ENCODE measurements at places on chromosomes 2 and 18.
A peak's percentile ranks its signal among the peaks of the same experiment; 100 is the strongest.

DNA sequence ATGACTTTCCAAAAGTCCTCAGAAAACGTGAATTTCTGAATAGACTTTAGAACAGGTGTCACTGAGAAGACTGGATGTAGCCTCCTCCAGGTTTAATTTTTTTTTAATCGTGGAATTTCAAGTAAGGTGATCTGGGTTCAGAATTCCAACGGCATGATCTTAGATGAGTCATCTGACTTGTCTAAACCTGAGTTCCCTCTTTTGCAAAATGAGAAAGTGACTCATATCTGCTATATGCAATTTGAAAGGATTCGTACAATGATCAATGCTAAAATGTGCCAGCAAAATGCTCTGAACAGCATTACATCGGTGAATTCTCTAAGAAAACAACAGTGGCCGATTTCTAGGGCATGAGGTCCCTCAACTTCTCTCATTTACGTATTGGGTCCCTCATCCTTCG lies 69.1 kb upstream of the ZNF516 start:
- no peak for DNase-seq

- DNase-seq, result no peak
Observed at GRCh38 chr2:114468343-114468742, 25.9 kb downstream of the DPP10 start.

- no peak for DNase-seq
Observed at GRCh38 chr18:33584548-33585430, 6.8 kb downstream of the ASXL3 start.

DNA sequence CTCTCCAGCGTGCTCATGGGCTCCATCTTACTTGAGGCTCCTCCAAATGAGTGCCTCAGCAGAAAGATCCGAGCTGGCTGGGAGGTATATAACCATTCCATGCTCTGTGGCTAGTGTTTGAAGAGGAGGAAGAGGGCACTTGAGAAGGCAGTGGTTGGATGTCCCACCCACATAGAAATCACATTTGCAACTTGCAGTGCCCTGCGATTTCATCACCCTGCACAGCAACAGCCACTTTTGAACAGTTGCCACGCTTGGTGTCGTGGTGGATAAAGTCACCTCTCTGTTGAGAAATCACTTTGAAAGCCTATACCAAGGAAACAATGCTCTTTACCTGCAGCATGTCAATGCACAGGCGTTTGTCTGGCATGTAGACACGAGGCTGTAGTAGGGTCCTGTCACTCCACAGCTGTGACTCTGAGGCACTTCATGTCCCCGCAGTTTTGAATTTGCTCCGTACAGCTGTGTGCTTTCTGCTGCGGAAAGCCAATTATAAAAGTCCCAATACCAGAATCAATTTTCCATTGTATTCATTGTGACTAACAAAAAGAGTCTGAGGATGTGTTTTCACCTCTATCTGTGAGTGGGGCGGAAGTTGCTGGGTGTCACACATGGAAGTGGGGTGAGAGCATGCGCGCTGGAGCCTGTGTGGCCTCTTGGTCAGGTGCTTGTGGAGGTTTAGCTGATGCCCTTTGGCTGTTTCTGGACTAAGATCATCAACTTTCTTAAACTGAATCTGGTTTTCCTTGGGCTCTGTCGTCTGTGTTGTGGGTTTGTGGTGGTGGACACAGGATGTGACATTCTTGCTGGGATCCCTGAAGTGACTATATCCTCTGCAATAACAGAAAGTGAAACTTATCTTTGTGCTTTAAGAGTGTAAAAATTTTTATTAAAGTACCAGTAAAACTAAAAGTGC lies 2.8 kb downstream of the CNDP2 start:
- peak; percentile 66 for DNase-seq

- DNase-seq, result no peak
Observed at GRCh38 chr2:12819721-12820120, 103.0 kb downstream of the TRIB2 start.

DNA sequence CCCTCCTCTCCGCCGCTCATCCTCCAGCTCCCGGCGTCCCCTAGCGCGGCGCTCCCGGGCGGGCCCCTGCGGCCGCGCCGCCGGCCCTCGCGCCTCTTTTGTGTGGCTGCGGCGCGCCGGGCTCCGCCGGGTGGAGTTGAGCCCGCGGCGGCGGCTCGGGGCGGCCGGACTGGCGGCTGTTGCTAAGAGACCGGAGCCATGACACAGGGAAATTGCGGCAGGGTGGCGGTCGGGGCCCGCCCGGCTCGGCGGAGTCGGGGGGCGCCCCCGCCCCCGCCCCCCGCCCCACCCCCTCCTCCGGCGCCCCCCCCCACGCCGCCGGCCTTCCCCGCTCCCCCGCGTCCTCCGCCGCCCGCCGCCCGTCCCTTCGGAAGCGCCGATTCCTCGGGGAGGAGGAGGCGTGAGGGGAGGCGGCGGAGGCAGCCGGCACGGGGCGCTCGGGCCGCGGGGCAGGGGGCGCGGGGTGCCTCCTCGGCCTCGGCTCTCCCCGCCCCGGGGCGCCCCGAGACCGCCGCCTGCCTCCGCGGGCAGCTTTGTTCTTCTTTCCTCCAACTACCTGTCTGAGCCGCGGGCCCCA lies at the start of gene TMEM200C:
Gene TMEM200C, minus strand, starts transcription at position 224 of the 577 bp plus-strand sequence. CDS start 3,459 bp downstream, outside the sequence.
- DNase-seq, result no peak

DNA sequence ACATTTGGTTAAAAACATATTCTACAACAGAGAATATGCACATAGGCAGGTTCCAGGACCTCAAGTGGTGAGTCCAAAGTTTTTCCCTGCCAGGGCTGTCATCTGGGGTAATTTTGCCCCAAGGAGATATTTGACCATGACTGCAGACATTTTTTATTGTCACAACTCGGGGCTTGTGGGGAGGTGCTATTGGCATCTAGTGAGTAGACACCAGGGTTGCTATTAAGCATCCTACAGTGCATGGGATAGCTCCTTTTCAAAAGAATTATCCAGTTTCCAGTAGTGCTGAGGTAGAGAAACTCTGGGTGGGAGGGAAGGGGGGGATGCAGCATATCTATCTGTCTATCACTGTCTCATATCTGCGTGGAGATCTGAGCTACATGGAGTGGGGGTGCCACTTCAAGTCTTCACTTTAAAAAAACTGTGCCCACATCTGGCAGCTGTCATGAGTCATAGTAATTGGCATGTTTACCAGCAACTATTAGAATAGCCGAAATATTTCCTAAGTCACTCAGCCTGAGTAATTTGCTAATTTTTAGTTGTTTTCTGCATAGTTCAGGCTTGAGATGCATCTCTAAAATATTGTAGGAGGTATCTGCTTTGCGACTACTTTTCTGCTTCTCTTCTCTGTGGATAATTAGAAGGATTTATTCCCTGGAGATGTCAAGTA lies 254.0 kb upstream of the RBMS1 start:
- DNase-seq, result no peak

- no peak for DNase-seq
Observed at GRCh38 chr2:190911813-190912212, 31.2 kb downstream of the GLS start.

- no peak for DNase-seq
Observed at GRCh38 chr2:234444893-234445292, 52.0 kb downstream of the ARL4C start.

GRCh38 chr2:199261239-199261638 lies 196.5 kb downstream of the SATB2 start:
- no peak for DNase-seq

GRCh38 chr2:143001501-143001900 lies 124.0 kb downstream of the KYNU start:
- no peak for DNase-seq

GRCh38 chr2:152348388-152348787 lies 13.4 kb downstream of the FMNL2 start:
- DNase-seq, result no peak

DNA sequence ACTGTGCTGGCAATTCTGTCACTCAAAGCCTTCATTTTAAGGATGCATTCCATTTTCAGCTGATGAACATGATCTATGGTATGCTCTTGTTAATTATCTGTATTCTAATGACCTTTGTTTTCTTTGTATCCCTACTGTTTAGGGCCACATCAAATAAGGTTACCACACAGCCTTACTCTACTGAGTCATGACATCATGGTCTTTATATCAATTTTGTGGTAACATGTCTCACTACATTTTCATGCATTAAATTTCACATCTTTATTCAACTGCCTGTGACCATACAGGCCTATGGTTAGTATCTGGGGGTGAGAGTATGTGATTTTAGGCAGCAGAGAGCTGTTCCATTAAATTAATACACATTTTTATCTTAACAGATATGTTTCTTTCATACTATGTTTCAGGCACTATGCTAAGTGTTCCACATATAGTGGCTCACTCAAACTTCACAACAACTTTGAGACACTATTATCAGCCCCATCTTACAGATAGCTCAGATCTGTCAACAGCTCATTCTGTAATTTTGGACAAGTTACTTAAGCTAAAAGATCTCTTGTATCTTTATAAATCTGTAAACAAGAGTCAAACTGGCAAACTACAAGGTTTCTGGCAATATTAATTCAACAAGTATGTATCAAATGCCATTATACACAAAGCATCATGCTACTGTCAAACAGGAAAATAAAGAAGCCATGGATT lies 18.0 kb downstream of the LRPPRC start:
- DNase-seq, result no peak

GRCh38 chr2:223219872-223220657 lies 168.1 kb downstream of the KCNE4 start:
- no peak for DNase-seq

DNA sequence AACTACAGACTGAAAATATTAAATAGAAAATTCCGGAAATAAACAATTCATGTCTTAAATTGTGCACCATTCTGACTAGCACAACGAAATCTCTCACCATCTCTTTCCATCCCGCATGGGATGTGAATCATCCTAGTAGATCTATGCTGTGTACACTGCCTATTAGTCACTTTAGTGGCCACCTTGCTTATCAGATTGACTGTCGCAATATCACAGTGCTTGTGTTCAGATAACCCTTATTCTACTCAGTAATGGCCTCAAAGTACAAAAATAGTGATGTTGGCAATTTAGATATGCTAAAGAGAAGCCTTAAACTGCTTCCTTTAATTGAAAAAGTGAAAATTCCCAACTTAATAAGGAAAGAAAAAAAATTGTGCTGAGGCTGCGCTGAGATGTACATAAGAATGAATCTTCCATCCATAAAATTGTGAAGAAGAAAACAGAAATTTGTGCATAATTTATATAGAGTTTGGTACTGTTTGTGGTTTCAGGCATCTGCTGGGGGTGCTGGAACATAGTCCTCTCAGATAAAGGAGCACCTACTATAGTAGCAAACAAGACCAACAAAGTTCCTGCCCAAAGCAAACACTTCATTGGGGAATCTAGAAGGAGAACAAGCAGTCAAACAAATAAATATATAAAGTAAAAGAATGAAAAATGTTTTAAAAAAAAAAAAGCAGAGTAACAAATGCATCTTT lies 12.0 kb downstream of the PSMD1 start:
- DNase-seq, result no peak

DNA sequence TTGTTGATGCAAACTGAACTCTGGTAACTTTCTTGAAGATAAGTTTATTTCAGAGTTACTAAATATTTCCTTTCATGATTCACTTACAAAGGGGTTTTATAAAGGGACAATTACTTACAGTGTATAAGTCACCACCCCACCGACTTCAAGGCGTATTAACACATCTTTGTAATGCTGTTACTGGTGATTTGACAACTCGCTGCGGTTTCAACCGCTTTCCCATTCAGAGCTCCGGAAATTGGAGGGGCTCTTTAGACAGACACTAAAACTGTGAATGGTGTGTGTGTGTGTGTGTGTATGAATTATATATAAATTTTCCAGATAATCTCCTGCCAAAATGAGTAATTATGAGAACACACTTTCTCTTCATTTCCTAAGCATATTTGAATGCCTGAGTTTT lies 4.9 kb downstream of the TM4SF20 start:
- peak; percentile 11 for DNase-seq

GRCh38 chr2:146544701-146545100 lies 1300.1 kb upstream of the ACVR2A start:
- no peak for DNase-seq

GRCh38 chr2:100699131-100699530 lies 120.8 kb upstream of the NPAS2 start:
- no peak for DNase-seq

DNA sequence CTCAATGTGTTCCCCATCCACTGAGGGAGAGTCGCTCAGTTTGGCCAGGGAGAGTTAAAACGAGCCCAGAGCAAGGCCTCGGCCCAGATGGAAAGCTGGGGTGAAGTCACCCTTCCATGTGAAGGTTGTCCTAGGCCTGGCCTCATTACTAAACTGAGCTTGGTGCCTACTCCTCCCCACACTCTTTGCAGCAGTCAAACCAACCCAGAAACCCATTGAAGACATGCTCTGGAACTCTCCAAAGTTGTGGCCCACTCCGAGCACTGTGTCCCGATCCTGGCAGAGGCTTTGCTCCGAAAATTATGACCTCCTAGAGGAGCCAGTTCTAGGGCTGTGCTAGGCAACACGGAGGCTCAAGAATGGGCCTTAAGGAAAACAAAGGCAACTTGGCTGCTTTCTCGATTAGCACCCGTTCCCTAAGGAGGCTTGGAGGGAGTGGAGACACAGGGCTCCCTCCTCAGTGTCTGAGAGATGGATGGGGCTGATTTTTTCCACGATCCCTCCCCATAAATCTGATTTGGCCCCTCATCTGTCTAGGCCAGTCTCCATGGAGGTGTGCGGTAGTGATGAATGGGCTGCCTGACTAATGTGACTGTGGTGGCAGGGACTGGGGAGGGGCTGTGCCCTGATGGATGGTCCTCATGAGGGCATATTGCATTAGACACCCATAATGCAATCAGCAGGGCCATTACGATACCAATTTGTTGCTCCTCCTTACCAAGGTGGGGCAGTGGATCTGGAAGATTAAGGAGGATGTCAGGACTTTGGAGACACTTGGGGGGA lies 11.7 kb upstream of the CYP26B1 start:
- no peak for DNase-seq

GRCh38 chr18:23727707-23728493 lies 38.6 kb downstream of the LAMA3 start:
- DNase-seq, result no peak

- no peak for DNase-seq
Observed at GRCh38 chr2:240620149-240620731, 5.0 kb upstream of the GPR35 start.

DNA sequence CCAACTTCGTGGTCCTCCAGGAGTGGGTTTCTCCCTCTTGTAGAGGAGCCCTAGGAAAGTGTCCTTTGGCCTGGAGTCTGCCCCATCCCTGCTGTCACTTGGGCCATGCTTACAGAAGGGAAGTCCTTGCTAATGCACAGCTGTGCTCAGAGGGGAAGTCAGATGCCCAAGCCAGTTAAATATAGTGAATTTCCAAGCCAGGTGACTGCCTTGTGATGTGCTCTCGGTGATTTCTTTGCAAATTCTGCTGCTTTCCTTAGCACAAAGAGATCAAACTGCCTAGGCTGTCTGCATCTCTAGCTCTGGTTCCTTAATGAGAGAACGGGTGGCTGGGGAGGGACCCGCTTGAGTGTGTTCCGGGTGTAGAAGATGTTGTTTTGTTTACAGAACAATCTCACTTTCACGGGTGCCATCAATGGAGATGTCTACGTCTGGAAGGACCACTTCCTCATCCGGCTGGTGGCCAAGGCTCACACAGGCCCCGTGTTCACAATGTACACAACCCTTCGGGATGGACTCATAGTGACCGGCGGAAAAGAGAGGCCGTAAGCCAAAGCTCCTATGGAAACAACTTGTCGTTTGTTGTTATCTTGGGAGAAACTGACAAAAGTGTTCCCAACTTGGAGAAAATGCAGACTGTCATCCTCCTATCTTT lies 91.4 kb downstream of the RTN4 start:
- no peak for DNase-seq

GRCh38 chr18:44358402-44358801 lies 322.3 kb upstream of the SETBP1 start:
- DNase-seq, result no peak

All from stimulated activated CD4-positive, alpha-beta T cell treated with anti-CD3 and anti-CD28 coated beads, TNF-alpha, amount 100 ng/mL, for 48 hours (primary cell).